ENCODE measurements at places on chromosomes 5 and 9. TPM values are rescaled to one million over a fixed set of nuclear protein-coding genes. Genes with fewer than 3 reads are reported as not detected.

- no peak for DNase-seq
Observed at GRCh38 chr5:127092690-127093089, 19.4 kb upstream of the C5orf63 start.

DNA sequence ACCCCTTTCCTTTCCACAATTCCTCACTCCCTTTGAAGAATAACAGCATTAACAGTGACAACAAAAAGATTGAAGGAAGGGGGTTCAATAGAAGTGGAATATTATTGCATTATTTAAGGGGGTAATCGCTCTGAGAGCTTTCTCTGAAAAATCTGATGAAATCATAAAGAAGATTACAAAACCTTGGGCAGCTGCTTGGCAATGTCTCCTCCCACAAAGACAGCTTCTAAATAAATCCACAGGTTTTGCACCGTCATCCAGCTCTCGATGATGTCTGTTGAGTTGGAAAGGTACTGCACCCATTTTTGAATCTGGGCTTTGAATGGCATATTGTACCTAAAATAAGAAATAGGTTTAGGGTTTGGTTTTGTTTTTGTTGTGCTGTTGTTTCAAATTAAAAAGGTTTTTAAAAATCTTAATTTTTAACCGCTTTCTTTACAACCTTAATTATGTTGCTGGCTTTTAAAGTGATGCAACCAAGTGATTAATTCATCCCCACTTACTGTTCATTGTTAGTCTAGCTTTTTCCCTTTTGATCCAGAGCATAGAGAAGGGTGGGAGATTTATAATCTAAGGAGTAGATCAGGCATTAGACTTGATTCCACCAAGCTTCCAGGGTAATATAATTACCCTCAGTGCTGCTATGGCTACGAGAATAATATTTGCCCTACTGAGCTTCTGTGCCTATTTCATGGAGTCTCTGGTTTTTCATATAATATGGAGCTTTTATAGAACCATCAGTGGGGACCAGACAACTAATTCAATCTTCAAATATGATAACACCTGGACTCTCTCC, 85.0 kb downstream of the DNAH5 start:
- DNase-seq, result no peak

DNA sequence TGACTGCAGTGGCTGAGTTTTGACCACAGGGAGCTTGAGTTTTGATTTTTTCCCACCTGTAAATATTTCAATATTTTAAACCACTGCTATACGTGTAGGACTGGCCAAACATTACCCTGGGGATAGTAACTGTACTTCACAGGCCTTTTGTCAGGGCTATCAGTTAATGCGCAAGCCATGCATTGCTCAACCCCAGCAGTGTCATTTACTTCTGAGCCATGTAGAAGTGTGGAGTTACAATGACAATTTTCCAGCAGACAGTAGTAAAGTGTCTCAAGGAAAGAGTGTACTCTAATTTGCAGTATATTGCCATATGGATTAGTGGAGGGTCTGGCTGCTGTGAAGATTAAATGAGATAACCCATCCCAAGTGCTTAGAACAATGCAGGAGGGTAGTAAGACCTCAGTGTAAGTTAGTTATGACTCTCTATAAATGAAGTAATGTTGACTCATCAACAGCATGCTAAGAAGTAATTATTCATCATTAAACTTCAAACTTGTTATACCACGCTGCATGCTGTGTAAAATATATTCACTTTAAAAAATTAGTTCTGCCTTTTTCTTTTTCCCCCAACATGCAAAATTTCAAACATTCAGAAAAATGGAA, 489.2 kb downstream of the KDM4C start:
- DNase-seq, result no peak

DNA sequence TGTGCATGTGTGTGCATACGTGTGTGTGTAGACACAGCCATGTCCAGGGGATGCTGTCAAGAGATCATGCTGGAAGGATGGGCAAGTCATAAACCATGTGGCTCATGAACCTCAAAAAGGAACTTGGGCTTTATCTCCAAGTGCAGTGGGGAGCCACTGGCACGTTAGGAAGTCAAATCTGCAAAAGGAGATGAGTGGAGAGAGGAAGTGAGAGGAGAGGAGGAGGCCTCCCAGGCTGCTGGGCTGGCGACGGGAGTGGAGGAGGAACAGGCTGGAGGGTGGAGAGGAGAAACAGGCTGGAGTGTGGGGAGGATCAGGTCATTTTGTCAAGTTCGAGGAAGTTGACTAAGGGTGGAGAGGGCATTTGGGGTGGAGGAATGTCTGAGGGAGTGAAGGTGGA, 29.2 kb upstream of the TIFAB start:
- DNase-seq, result no peak

DNA sequence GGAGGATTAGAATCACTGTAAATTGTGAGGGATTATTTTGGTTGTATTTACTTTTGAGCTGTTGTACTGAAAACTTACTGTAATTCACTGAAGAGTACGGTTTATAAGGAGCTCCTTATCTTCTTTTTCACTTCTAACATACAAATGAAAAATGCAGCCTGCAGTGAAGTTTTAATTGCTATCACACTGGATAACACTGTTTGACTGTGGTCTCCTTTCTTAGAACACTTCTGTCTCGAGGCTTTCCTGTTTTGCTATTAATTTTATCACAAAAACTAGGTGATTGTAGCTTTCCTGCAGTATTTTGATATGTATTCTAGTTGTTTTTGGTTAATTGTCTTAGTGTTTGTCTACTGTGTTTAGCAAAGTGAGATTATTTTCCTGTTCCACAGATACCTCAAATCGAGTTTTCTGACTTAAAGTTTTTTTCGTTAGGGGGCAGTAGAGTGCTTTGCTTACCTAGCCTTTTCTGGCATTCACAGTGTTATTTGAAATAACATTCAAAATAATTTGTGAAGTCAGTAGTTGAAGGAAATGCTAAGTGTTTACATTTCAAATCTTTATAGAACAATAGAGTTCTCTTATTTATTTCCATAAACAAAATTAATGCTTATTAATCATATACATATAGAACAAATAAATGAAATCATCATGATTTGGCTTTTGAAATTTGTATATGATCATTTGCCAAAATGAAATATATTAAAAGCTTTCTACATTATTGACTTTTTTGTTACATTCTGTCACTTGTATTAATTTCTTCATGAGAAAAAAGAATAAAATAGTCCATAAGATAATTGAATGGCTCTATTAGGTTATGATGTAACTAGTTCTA, 52.9 kb downstream of the COMMD10 start:
- DNase-seq, result no peak

DNA sequence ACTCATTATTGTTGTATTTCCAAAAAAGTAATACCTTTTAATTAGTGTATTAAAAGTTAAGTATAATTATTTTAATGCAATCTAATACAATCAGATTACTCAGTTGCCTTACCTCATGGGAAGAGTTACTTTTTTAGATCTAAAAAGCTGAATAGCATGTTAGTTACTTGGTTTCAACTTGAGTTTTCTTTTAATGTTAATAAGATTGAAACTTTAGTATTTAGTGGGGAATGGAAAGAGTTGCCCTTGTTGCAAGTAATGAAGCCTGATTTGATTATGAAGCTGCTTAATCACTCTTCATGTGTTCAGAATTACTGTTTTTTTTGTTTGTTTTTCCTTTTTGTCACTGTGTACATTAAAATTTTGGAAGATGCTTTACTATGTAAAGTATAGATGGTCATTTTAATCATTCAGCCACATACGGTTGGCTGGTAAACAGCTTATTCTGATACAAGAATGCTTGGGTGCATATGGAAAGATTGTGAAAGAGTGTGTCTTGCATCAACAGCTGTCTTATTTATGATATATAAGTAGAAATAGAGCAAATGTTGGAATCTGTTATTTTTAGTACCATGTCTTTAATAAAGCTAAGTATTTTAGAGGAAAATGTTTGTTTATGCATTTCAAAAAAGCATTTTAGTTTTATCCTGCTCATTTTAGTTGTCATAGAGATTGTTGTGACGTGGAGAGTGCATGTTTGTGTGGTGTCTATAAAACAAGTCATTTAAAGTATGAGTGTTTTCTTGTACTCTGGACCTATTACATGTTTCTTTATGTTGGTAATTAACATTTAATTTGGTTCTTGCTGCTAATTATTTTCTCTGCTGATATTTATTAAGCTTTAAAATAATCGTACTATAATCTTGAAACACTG, 36.4 kb downstream of the SREK1 start:
- no peak for DNase-seq

- no peak for DNase-seq
Observed at GRCh38 chr5:154166901-154167791, 23.4 kb upstream of the GALNT10 start.

GRCh38 chr5:5770825-5771224, 348.3 kb downstream of the ICE1 start:
- DNase-seq, result no peak

SLC6A19 gene
- 0.16 TPM for total RNA-seq

C9 gene
- 0.74 TPM for total RNA-seq

ANKRD34B gene
- 0.12 TPM for total RNA-seq

FOXD4 gene
- total RNA-seq, result 1.2 TPM

PTPRD gene
- 33.6 TPM for total RNA-seq
